ENCODE measurements at places on chromosomes 6 and 20.

DNA sequence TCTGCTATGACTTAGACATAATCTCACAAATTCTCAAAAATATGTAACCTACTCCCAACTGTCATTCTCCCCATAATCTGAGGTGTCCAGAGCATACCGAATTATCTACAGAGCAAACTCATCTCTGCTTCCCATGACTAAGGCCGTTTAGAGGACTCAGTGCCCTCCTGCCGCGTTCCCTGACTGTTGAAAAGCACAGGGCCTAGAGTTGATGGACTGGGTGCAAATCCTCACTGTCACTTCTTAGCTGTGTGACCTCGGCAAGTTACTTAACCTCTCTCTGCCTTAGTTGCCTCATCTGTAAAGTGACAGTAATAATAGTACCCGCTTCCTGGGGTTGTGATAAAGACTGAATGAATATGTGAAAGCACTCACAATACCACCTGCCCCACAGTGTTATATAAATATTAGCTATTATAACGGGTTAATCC, 4.7 kb upstream of the TUBB2A start:
- DNase-seq, result peak; percentile 59

GRCh38 chr6:148746363-148747144, at the start of gene UST:
TSS of gene UST (plus strand) at chr6:148747030. CDS start at chr6:148747431, 401 bp downstream.
- DNase-seq, result no peak

DNA sequence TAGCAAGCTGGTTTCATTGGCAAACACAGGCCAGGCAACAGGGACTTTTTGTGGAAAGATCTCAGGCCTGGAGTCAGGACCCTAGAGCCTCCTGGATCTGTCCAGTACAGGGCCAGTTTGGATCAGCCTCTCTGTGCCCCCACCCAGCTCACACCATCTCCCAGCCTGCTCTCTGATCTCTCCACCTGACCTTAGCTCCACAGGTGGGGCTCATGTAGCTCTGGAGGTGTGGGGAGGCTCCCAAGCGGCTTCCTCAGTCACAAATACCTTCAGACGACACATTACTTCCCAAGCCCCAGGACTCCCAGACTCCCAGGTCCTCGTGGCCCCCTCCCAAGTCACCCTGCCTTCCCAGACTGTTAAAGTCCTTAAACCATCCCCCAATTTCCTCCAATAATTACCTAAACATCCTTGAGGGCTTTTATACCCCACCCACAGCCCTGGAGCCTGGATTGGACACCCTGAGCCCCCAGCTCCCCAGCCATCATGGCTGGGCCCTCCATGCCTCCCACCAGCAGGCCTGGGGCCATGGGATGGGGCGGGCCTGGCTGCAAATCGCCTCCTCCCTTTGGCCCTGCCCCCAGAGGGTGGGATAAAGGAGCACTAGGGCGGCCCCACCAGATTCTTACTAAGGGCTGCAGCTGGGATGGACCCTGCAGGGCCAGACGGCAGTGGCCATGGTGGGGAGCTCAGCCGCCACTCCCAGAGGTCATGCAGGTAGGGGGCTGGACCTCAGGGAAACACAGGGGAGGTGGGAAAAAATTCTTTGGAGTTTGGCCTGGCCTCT, 15.9 kb upstream of the FANCE start:
- DNase-seq, result no peak

GRCh38 chr20:63119963-63120807, 95.7 kb downstream of the YTHDF1 start:
- no peak for DNase-seq

DNA sequence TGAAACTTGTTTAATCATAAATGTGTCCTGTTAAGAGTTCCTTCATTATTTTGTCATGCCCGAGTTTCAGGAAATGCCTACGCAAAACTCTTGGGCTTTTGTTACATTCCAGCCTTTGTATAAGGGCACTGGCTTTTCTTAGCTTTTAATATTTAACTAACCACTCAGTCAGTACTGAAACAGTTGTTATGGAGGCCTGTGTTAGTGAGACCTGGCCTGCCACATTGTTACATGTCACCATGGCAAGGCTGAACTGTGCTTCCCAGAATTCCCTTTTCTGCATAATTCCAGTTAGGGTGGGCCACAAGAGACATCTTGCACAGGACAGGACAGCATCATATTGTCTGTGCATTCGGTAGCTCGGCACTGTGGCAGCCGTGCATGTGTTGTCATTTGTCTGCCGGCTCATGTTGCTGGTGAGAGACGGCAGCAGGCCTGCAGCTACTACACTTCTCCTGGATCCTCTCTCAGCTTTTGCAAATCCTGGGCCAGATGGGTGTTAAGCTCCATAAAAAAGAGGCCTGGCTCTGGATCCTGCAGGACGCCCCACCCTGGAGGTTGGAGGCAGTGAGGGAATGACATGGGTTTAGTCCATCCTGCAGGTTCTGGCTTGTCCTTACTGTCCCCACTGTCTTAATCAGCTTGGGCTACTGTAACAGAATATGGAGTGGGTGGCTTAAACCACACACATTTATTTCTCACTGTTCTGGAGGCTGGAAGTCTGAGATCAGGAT, 128.8 kb upstream of the DTNBP1 start:
- DNase-seq, result no peak

DNA sequence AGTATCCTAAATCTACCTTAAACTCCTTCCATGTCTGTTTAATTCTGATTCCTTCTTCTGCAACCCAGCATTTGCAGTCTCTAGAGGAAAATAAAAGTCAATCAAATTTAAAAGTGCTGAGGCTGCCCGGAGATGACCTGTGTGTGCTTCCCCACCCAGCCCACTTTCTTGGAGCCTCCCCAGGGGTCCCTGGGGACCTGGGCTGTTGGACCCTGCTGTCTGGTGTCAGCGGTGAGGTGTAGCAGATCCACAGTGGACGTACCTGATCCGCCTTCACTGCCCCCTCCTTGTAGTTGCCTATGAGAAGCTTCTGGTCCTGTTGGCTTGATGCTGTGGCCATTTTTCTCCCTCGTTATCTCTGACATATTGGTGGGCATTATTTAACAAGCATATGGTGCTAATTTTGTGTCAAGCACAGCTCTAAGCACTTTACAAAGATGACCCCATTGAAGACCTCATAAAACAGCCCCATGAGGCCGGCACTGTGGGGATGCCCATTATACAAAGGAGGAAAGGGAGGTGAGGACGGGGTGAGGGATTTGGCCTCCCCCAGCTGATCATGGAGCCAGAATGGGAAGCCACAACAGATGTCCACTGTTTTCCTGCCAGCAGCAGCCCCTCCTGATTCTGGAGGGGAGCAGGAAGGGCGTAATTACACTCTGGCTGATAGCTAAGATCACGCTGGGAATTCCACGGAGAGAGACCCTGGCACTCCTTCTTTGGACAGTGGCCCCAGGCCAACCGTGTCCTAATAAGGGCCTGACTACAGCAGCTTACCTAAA, 628.2 kb downstream of the CDH26 start:
- DNase-seq, result no peak

DNA sequence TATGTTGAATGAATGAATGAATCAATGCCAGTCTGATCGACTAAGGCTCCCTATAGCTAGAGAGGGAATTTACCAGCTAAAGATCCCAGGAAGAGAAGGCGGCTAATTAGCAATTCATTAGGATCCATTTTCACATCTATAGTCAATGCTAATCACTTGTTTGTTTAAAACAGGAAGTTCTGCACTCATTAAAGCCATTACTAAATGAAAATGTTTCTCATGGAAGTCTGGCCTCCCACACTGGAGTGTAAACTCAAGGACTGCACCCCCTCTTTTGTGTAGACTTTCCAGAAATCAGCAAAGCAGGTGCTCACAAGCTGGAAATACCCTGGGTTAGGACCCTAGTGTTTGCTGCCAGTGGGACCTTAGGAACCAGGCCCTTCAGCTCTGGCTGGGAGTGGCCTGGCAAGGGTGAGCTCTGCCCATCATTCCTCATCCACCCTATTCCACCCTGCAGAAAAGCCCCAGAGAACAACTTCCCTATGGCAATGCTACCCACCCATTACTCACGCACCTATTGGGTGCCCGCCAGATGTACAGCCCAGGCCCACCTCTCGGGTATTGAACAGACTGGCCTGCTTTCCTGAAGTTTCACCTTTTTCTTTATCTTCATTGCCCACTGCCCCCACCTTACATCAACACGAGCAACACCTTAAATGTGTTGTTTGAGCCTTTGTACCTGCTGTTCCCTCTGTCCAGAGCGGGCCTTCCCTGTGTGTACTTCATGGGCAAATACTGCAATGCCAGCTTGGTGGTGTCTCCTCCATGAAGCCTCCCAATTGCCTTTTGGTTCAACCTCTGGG, 60.8 kb downstream of the TTI1 start:
- no peak for DNase-seq

GRCh38 chr6:85826997-85827396, 184.3 kb upstream of the SYNCRIP start:
- DNase-seq, result no peak

DNA sequence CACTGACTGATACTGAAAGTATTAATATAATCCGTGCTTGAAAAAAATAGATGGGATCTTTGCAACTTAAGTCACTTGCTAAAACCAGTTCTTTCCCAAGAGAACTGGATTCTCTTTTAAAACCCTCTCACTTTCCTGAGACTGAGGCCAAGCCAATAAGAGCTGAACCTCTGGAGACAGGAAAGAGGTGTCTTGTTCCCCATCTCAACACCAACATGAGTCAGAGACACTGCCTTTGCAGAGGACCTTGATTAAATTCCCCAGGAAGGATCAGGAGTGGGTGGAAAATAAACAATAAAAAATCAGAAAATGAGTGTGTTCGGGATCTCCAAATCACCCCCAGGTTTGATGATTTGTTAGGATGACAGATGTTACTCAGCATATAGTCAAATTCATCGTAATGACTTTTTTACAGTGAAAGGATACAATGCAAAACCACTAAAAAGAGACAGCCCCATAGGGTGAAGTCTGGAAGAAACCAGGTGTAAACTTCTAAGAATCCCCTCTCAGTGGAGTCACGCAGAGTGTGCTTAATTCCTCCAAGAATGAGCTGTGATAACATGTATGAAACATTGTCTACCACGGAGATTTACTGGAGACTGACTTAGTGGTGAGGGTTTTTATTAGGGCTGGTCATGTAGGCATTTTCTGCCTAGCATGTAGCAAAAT, 122.8 kb upstream of the BEND3 start:
- DNase-seq, result no peak

DNA sequence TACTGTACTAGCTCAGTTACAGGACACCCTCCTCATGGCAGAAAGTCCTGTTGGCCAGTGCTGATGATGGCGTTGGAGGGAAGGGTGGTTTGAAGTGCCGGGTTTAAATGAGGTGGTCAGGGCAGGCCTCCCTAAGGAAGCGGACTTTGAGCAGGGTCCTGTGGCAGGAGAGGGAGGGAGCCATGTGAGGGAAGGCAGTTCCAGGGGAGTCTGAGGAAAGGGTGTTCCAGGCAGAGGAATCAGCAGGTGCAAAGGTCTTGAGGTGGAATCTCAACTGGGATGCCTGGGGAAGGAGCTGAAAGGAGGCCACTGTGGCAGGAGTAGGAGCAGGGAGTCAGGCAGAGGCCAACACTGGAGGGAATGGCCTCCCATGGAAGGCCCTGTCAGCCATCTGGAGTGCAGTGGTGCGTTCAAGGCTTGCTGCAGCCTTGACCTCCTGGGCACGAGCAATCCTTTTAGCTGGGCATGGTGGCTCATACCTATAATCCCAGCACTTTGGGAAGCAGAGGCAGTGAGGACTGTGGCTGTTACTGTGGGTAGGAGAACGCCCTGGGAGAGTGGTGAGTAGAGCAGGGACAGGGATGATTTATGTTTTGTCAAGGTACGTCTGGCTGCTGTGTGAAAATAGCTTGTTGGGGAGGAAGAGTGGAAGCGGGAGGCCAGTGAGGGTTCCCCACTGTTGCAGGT, 26.2 kb downstream of the VSTM2L start:
- DNase-seq, result no peak

- DNase-seq, result no peak
Measured at GRCh38 chr6:50116797-50117542, 67.2 kb upstream of the DEFB112 start.

- DNase-seq, result no peak
Measured at GRCh38 chr20:50415516-50416268, 94.5 kb upstream of the PTPN1 start.

DNA sequence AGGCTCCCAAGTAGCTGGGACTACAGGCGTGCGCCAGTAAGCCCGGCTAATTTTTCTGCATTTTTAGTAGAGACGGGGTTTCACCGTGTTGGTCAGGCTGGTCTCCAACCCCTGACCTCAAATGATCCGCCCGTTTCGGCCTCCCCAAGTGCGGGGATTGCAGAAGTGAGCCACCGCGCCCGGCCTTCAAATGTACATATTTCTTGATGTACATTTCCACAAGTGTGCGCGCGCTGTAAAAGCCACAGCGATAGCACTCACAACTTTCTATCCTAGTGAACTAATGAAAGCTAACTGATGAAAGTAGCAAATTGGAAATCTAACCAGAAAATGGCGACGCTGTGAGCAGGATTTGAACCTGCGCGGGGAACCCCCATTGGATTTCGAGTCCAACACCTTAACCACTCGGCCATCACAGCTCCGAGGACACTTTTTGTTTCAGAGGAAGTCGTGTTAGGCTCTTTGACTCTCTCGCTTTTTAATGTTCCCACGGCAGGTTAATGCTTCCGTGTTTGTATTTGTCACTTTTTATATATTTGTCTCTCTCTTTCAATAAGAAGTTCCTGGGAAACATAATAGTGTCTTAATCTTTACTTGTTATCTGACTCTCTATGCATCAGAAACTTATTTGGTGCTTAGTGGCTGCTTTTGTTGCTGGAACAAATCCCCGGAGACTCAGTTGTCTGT, 199.4 kb upstream of the ZNF184 start:
- DNase-seq, result no peak

DNA sequence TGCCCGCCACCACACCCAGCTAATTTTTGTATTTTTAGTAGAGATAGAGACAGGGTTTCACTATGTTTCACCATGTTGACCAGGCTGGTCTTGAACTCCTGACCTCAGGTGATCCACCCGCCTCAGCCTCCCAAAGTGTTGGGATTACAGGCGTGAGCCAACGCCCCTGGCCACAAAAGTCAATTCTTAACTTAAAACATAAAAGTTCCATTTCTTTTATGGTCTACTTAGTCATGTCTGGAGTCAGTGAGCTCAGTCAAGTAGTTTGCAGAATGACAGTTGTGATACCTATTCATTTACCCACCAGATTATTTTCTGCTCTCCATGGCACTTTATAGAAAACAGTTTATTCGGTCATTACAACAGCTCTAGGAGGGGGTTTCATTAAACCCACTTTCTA, 103.1 kb upstream of the ESR1 start:
- DNase-seq, result no peak

DNA sequence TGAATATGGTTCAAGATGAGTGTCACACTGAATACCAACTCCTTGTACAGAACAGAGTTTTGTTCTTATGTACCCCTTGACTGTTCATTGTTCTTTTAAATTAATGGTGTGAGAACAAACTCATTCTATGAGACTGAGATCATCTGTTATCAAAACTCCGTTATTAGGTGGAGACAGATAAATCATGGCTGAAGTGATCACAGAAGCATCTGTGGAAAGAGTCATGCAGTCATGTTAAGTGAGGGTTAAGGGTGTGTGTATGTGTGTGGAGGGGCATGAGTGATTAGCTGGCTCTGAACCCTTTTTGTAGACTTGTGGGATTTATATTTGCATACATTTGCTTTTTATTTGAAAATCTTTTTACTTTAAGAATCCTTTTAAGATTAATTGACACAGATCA, 24.7 kb downstream of the ADGRG6 start:
- DNase-seq, result no peak
